Activated CD8-positive, alpha-beta T cell treated with anti-CD3 and anti-CD28 coated beads for 36 hours (primary cell): ENCODE measurements at places on chromosomes 12 and 14. TPM values are rescaled to one million over a fixed set of nuclear protein-coding genes. Genes with fewer than 3 reads are reported as not detected.

DNA sequence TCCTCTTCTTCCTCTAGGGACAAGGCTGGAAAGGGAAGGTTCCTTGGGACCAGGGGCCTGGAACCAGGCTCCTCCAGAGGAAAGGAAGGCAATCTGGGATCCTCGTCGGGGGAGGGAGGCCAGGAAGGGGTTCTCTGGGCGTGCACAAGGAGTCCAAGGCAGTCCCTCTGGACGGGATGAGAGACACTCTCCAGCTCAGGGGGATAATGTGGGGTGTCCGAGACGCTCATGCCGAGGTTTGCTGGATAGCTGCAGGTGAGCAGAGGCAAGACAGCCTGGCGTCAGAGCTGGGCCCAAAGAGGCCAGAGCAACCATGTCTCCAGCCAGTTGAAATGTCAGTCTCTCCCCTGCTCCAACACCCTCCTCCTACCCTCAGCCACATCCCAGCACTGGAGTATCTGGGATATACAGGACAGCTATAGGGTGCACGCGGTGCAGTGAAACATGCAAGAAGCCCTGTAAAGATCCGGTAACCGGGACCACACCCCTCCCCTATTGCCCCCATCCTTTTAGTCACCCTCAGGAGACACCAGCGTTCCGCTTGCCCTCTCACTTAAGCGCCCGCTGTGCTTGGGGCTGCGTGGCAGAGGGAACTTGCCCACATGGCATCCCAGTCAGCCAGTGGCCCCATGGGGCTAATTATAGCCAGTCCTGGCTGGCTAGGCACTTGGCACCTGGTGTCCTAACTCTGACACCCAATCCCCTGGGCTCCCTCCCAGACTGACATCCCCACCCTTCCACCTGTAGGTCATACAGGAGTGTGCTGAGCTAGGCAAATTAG lies at the start of gene KLHL33:
KLHL33 (minus strand) TSS at position 585 of the 781 bp plus-strand sequence; CDS start at position 230, 355 bp downstream.
- H3K27me3 ChIP-seq: no peaks in the 10 kb centered on the region
- no peak within 1 kb of the TSS for H3K27ac ChIP-seq
- no peak for DNase-seq
- H3K4me3 ChIP-seq: no peak within 1 kb of the TSS
- H3K36me3 ChIP-seq: no peaks in the 10 kb centered on the region

GRCh38 chr14:76946753-76947077 lies 81.8 kb downstream of the IRF2BPL start:
- no peaks in the 10 kb centered on the region for H3K36me3 ChIP-seq
- H3K27me3 ChIP-seq: no peaks in the 10 kb centered on the region
- H3K27ac ChIP-seq: peak overlapping the region; percentile 79
- H3K4me3 ChIP-seq: no peak overlapping the region

Gene PTPRB
- not detected for total RNA-seq

Gene GYS2
- total RNA-seq: not detected

Gene SLC10A1
- not detected for total RNA-seq

- H3K4me3 ChIP-seq: no peak overlapping the region
- peaks cover 2% of the 10 kb centered on the region for H3K27me3 ChIP-seq
- DNase-seq: no peak
- H3K4me1 ChIP-seq: no peaks in the 10 kb centered on the region
These were observed 21.0 kb upstream of the SLC6A12 start for GRCh38 chr12:234891-235415.

Gene ASIC1
- total RNA-seq: 14.3 TPM

DNA sequence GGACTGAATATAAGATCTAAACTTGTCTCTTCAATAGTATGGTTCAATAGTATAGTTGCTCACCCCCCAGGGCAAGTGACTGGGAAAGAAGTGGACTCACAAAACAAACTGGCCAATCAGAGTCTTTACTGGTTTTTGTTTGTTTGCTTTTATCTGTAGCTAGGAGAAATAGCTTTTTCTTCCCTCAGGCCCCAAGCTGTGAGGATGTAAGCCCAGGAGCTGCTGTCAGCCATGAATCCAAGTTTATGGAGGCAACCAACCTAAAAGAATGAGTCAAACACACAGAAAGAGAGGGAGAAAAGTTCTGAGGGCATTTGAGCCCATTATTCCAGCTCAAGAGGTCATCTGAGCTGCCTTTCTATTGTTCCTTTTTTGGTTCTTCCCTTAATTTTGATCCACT lies 375.3 kb downstream of the BCAT1 start:
- H3K4me1 ChIP-seq: no peaks in the 10 kb centered on the region
- peaks cover 6% of the 10 kb centered on the region for H3K27me3 ChIP-seq
- H3K4me3 ChIP-seq: no peak overlapping the region
- H3K27ac ChIP-seq: no peak overlapping the region

Gene C3AR1
- total RNA-seq: 1.1 TPM
